Erythroblast (primary cell): ENCODE measurements at places on chromosomes 3 and 15.

GRCh38 chr15:36917411-36918267 is 182.7 kb downstream of the MEIS2 start:
- DNase-seq, result no peak

DNA sequence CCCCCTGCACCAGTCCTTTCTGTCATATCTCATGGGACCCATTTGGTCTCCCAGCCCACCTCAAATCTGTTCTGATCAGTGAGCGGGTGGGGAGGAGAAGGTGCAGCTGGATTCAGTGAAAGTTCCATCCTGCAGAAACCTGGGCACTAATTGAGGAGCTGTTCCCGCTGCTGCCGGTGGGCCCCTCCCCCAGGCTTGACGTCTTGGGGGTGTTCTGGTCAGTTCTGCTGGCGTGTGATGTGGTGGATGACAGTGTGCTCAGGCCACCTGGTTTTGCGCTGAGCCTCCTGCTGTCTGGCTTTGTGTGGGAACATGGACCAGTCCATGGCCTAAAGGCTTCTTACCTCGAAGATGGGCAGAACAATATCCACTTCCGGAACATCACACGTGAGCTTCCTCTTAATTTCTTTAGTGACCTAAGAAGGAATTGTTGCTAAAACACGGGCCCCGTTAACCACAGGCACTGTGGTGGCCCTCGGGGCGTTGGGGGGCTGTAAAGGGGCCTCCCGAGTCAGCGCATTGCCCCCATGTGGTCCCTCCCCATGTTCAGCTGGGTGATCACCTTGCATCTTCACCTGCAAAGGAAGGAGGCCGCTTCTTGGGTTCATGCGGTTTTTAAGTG is 59.7 kb downstream of the RGMA start:
- peak; percentile 17 for DNase-seq

GRCh38 chr3:52434491-52435115 is 10.3 kb downstream of the SEMA3G start:
- DNase-seq, result no peak

- no peak for DNase-seq
These were observed 835 bp downstream of the SEMA5B start for GRCh38 chr3:123026565-123027291.

DNA sequence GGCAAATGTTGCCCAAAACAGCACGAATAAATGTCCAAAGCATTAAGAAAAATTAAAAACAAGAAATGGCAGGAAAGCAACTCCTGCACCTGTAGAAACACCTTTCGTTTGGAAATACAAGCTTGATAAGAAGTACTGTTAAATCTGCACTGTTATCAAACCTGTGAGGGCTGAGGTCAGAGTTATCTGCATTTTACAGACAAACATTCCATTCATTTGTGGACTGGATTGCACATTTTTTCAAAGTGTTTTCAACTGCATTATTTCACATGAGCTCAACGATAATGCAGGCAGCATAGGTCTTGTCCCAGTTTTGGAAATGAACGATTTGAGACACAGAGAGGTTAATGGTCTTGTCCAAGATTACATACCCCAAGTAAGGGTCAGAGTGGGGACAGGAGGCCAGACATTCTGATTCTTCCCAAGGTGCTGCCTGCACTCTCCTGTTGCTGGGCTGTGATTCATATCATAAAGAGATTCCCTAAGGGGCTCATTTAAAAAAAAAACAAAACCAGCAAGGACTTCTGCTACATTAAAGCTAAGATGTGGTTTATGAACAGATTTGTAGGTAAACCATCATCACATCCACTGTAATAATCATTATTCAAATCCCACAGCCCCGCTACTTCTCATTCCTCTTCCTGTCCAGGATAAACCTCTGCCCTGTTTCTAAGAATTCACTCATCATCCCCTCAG is 13.0 kb downstream of the GUCA1C start:
- no peak for DNase-seq

- peak; percentile 72 for DNase-seq
These were observed 29.7 kb upstream of the STRIT1 start for GRCh38 chr3:155323063-155323666.

- peak; percentile 4 for DNase-seq
These were observed 15.2 kb downstream of the TRNT1 start for GRCh38 chr3:3141939-3142338.

- DNase-seq, result no peak
These were observed 30.9 kb downstream of the UBE3A start for GRCh38 chr15:25407950-25408349.

- no peak for DNase-seq
These were observed 235.6 kb downstream of the EDEM1 start for GRCh38 chr3:5423076-5423475.

DNA sequence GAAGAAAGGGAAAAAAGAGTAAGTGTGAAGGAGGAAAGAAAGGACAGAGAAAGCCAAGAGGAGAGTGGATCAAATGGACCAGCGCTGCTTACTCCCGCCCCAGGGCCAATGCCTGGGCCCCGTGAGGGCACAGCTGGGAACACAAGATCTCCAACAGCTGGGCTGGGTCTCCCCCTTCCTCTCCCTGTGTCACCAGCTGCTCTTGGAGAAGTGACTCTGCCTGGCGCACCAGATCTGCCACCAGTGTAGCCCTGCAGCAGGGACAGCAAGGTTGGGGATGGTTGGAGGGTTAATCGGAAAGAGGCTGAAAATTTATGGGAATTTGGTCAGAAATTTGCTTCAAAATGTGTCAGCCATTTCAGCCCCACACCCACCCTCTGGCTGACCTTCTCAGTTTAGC is 8.4 kb downstream of the CDAN1 start:
- DNase-seq, result no peak

GRCh38 chr15:50145451-50145872 is 26.4 kb upstream of the ATP8B4 start:
- DNase-seq, result peak; percentile 42

- DNase-seq, result no peak
These were observed 3.2 kb downstream of the SEMA7A start for GRCh38 chr15:74430510-74430951.

DNA sequence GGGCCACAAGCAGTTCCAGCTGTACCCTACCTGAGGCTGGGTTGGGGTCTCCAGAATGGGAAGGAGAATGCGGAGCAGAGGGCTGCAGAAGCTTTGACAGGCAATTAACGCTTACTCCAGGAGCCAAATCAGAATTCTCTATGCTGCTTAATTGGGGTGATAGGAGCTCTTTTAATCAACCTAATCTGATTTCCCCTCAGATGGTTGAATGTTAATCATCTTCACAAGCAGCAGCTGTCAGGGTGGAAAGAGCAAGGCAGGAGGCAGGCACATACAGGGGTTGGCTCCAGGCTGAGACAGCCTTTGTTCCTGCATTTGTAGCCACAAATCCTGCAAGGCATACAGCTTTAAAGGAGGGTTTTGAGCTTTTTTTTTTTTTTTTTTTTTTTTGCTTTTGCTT is 2.6 kb downstream of the CILP start:
- DNase-seq, result no peak
